Omental fat pad (tissue), 4 donors: ENCODE measurements at places on chromosomes 16 and 17.

DNA sequence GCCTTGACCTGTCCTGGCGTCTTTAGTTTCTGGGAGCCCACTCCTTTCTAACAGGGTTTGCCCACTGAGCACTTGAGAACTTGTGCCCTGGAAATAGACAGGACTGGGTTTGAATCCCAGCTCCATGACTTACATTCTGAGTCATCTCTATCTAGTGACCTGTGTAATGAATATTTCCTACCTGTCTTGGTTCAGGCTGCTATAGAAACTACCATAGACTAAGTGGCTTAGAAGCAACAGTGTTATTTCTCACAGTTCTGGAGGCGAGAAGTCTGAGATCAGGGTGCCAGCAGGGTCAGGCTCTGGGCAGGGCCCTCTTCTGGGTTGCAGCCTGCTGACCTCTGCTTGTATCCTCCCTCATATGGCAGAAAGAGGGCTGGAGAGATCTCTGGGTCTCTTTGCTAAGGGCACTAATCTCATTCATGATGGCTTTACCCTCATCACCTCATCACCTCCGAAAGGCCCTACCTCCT is 110.7 kb upstream of the DHX40 start:
- no peak for DNase-seq

GRCh38 chr17:3740611-3741073 is 16.9 kb downstream of the HASPIN start:
- DNase-seq: no peak

- DNase-seq: no peak
Observed at GRCh38 chr17:81931189-81931556, 3.6 kb upstream of the MAFG start.

DNA sequence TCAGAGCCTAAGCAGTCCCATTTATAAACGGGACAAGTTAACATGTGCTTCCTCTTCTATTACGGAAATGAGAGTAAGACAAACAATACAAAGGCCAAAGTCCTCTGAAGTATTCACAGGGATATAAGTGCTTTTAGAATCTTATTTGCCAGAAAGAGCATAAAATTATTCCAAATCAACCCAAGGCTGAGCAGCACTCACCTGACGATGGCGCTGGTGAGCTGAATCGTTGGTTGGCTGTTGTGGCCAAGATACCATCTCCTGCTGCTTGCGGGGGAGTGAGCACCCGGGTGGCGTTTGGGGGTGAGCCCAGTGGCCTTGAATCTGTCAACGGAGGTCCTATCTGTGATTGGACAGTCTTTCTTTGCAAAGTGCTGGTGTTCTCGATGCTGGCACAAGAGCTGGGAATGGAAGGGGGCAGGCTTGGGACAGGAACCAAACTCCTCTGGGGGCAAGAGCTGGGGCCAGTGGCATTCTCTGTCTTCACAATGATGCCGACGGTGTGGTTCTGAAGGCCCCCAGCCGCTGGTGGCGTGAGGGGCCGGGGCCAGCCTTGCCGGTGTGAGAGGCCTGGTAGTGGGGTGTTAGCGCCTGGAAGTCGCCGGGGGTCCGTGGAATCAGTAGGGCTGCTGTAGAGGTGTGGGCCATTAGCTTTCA is 9.5 kb upstream of the DHRS13 start:
- DNase-seq: no peak

DNA sequence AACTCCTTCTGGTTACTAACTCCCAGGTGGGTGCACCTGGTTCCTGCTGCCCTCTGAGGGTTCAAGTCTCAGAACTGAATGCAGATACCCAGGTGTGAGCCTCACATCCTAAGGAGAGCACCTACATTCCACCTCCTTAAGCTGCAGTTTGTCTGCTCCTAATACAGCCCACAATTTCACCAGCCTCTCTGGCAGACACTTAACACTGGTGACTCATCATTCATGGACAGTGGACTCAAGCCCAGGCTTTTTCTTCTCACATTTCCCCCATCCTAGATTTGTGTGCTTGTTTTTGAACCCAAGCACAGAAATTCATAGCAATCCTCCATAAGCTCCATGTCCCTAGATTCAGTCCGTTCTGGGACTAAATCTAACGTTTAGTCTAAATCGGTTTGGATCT is 7.0 kb upstream of the MAF start:
- DNase-seq: no peak

DNA sequence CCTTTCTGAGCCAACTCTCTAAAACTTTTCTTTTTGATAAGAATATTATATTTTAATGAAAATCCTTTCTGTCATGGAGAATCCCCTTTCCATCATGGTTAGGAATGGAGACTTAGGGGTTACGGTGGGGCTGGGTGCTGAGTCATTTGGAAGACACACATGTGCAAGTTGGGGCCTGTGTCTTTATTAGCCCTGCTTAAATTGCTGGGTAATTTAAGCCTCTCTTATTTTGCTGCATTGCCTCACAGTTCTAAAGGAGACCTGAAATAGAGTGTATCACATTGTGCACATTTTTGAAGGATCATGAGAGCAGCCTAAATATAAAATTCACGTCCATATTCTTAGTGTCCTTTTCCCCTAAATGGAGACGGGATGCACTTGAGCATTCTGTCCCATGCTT is 61.8 kb upstream of the RBFOX1 start:
- DNase-seq: no peak

GRCh38 chr16:49910541-49911071 is 54.7 kb upstream of the ZNF423 start:
- no peak for DNase-seq

DNA sequence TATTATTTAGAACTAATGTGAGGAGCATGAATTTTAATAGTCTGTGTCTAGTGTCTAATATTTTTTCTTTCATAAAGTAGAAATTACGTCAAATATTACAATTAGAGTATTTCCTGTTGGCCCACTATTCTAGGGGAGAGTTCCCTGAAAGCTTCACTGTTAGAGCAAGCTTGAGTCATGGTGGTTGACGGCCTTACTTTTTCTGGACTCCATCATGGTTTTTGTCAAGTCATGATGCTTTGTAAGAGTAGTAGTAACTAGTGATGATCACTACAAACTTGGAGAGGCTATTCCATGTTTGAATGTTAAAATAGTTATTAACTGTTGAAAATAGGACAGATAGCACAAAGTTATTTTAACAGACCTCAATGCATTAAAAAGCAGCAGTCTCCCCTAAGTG is 1.7 kb downstream of the PSMD11 start:
- DNase-seq: no peak

- no peak for DNase-seq
Observed at GRCh38 chr16:4601036-4601863, 13.4 kb downstream of the UBALD1 start.

DNA sequence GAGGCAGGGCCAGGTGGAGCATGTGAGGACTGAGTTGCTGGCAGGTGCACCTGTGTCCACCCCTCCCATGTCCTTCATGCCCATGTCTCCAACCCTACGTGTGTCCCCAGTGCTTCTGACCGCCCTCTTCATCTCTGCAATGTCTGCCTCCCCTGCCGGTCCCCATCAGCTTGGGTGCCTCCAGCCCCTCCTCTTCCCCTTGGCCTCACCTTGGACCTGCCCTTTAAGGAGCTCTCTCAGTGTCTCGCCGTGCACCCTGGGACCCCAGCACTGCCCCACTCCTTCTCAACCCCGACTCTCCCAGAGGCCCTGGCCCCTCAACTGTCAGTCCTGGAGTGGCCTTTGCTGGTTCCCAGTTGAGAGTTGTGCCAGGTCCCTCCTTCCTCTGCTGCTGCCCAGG is 15.0 kb downstream of the RIPOR1 start:
- DNase-seq: no peak

DNA sequence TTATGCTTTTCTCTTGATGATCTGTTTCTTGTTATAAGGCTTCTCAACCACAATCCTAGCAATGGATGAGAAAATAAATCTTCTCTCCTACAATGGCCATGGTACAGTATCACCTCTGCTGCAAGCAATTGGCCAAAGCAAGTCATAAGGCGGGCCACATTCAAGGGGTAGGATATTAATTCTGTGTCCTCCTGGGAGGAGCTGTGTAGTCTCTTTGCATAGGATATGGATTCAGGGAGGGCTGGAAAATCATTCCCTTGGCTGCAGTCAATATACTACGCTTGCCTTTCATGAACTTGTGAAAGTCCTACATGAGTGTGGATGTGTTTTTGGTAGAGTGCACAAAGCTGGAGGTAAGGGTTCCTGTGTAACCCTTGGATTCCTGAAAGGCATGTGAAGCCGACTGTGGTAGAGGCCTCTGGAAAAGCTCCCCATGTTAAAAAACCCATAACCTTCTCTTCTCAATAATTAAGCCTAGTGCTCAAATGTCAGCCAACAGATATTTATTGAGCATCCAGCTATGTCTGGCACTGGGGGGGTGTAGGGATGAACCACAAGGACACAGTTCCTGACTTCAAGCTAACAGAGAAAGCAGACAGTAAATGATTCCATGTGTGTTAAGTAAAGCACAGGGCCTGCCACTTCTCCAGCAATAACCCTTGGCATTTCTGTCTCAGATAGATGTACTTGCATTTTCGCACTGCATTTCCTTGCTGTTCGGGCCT is 147.6 kb upstream of the HS3ST3A1 start:
- no peak for DNase-seq

DNA sequence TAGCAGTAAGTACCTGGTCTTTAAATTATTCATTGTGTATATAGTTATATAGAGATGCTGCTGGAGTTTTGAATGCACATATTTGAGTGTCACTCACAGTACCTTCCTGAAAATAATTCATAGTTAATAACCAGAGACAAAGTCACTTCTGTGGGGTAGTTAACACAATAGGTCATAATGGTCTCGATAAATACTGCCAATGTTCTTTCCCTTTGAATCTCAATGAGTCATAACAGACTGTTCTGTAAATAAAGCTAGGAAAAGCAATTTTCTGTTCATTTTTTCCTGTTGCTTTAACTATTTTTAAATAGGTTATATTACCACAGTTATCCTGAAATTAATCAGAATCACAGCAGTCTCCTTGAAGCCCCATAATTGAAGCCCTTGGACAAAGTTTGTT is 87.2 kb downstream of the MAP2K4 start:
- DNase-seq: no peak

DNA sequence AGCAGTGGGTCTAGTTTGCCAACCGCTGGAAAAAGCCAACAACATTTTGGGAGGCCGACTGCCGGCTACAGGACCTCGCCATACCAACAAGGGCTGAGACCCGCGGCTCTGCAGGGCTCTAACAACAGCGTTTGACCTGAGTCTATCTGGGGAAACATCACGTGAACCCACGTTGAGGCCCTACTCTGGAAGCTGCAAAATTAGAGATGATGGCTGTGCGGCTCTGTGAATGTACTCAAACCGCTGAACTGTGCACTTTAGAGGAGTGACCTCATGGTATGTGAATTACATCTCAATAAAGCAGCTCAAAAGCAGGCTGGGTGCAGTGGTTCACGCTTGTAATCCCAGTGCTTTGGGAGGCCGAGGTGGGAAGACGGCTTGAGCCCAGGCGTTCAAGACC is 10.1 kb upstream of the CEP295NL start:
- no peak for DNase-seq

GRCh38 chr17:37643869-37644268 is 623 bp upstream of the DDX52 start:
- no peak for DNase-seq
